Dermis blood vessel endothelial cell (primary cell): ENCODE measurements at places on chromosomes 16 and 17. TPM values are rescaled to one million over a fixed set of nuclear protein-coding genes. Genes with fewer than 3 reads are reported as not detected.

DNA sequence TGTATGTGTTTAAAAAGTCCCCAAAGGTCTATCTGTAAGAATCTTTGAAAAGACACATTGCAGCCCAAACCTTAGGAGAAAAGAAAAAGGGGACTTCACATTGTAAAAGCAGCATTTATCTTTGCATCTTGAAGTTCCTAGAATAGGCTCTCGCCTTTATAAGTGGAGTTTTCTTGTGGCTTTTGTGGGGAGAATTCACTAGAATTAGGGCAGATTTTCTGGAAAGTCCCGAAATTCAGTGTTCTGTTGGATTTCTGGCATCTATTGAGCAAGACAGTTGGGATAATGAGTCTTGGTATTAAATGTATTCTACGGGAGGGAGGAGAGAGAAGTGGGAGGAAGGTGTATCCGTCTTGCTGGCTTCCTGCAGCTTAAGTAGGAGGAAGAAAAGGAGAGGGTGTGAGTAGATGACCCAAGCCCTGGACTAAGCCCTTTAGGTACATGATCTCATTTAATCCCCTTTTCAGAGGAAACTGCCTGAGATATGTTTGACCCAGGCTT is 62.6 kb downstream of the PRKCA start:
- peak; percentile 28 for DNase-seq

GRCh38 chr17:33137426-33137825 is 145.8 kb downstream of the SPACA3 start:
- no peak for DNase-seq

DNA sequence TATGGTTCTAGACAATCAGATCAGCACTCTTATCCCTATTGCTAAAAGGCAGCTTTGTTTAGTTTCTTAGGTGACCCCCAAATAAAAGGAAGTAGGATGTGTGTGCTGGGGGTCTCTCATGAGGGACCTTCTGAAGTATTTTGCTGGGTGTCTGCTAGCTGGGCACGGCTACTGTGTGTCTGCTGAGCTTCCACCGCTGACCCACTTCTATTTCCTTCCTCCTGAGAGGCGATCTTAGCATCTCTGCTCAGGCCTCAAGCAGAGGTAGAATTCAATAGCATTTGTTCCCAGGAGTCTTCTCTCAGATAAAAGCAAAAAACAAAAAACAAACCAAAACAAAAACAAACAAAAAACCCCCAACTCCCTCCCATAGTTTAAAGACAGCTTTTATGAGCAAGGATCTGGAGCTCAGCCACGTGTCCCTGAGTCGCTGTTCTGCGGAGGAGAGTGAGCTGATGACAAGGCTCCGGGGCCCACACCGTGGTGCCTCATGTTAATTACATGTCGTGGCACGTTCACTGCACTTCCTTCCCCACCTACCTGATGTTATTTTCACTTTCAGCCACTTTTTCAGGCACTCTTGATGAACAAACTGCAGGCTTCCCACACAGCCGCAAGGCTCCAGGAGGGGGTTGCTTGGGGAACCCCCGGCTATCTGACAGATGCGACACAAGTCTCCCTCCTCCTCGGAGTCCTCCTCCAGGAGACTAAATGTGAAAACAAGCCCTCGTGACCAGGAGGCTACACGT is 83.5 kb downstream of the MARCHF10 start:
- no peak for DNase-seq

DNA sequence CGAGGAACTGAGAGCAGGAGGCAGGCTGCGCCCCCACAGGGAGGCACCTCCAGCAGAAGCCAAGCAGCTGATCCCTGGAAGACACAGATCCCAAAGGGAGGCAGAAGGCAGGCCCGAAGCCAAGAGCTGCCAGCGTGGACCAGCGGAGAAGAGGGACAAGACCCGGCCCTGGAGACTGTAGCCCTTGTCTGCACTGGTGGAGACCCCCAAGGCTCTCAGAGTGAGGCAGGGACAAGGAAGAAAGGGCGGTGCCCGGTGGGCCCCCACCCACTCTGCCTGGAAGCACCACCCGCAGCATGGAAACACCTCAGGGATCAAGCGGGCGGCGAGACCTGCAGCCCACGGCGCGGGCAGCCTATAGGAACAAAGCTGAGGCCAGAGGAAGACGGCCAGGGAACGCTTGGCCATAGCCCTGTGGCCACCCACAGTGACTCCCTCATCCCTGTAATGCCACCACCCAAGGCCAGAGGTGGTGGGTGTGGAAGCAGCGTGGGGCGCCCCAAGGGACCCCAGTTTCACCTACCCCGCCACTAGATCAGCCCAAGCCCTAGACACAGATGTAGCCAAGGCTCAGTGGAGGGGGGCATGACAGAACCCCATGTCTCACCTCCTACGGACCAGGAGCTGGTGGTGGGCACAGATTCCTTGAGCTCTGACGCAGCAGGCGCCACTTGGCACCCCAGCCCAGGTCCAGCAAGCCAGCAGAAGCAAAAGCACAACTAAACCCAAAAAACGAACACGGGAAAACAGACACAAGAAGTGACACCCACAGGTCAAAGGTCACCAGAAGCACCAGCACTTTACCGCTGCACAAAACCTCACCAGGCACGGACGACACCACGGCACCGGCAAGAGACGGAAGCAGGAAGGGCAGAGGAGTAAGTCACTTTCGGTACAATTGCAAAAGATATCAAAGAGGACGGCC is 2.9 kb upstream of the SIRT7 start:
- no peak for DNase-seq

- peak; percentile 43 for DNase-seq
These were observed 22.5 kb downstream of the DNAI2 start for GRCh38 chr17:74296548-74296936.

GRCh38 chr16:84177741-84178073 is 9.2 kb downstream of the TAF1C start:
- peak; percentile 32 for DNase-seq

The TMEM114 gene
- total RNA-seq = not detected in 2 replicates

GRCh38 chr17:3683054-3683511 is 12.9 kb downstream of the P2RX5 start:
- peak; percentile 61 for DNase-seq

DNA sequence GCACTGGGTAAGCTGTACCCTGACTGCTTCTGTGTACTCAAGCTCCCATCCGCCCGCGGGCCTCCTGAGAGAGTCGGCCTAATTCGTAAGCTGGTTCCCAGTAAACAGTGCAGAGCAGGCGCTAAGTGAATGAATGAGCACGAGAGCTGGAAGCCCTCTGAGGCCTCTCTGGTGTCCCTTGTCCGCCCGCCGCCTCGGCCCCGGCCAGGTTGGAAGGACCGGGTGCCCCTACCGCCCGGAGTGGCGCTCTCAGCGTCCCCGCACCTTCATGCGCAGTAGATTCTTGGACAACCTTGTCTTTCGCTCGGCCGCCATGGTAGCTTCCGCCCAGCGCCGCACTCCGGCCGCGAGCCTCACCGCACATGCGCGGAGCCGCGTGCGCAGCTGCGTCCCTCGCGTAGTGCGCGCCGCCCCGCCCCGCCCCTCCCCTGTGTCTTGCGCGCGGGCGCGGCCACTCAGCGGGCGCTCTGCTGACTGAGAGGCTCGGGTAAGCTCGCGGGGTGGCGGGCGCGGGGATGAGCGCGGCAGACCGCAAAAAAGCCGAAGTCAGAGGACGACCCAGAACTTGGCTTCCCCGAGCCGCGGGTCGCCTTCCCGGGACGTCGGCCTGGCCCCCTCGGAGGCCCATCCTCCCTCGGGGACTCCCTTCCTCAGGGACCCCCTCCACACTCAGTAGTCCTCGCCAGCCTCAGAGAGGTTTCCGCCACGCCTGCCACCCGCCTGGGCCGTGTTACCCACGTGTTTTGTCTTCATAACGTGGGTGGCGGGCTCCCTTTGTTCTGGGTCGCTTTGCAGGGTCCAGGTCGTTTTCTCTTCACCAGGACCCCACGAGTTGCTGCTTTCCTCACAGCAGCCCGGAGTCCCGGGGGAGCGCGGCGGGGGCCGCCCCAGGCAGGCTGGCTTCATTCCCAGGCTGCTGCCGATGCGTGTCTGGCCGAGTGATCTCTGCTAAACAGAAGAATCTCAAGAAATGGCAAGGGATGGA is at the start of gene MPHOSPH6:
Gene MPHOSPH6 (minus strand): TSS at position 364 of the 985 bp plus-strand sequence. CDS start 49 bp downstream, at position 315.
- DNase-seq = peak; percentile 96

The CALCOCO2 gene
- total RNA-seq = 50.2 and 78.3 TPM in 2 replicates

The CDK3 gene
- 0.51 and 2.1 TPM in 2 replicates for total RNA-seq

GRCh38 chr17:72511242-72511641 is 390.4 kb downstream of the SOX9 start:
- no peak for DNase-seq

- no peak for DNase-seq
These were observed 5.2 kb upstream of the LIG3 start for GRCh38 chr17:34974794-34975785.

The ARHGDIG gene
- total RNA-seq = 1.2 TPM in 1 of 2 replicates, not detected in the other

DNA sequence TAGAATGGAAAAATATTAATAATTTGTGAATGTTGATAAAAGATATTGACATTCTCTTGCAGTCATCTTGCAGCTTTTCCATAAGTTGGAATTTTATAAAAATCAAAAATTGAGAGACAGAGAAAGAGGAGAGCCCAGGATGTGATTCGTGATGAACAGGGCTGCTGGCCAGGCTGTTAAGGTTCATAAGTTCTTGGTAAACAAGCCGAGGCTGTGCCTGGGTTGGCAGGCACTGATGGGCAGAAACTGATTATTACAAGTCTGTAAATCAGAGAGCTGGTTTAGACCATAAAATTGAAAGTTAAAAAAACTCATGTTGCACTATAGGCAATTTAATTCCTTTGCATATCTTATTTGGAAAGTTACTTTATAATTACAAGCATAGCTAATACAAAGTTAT is 533.7 kb downstream of the HAPSTR1 start:
- DNase-seq = no peak

DNA sequence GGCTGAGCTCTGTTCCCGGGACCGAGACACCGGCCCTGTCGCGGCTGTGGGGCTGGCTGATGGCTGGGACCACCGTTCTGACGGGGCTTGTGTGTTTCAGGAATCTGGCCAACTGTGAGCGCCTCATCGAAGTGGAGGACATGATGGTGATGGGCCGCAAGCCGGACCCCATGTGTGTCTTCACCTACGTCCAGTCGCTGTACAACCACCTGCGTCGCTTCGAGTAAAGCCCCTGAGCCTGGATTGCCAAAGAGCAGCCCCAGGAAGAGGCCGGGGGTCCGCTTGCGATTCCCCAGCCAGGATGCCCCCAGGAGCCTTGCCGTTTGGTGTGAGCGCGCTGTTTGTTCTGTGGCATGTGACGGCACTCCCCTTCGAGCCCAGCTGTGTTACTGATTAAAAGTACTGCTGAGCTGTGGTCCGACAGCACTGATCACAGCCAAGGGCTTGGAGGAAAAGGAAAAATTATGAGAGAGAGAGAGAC is 23.0 kb downstream of the SMTNL2 start:
- no peak for DNase-seq

The BRIP1 gene
- total RNA-seq = 4.3 and 9.3 TPM in 2 replicates

- DNase-seq = peak; percentile 10
These were observed 94.2 kb downstream of the NTN1 start for GRCh38 chr17:9115214-9116191.

The WSCD1 gene
- 43.6 and 49.4 TPM in 2 replicates for total RNA-seq

DNA sequence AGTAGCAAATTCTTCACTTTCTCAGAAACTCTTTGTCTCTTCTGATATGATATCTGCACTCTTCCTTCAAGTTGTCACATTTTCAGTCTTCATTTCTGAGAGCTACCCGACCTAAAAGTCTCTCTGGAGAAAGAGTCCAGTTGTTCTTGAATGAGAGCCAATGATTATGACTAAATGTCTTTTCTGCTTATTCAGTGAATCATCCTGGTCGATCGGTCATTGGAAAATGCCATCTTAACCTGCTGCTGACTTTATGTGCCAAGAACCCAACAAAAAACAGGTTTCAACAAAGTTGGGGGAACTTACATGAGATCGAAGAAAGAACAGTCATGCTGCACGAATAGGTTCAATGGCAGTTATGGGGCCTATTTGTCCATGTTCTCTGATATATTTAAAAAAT is 15.9 kb downstream of the SOX9 start:
- DNase-seq = no peak

GRCh38 chr16:52437277-52437670 is 109.7 kb downstream of the TOX3 start:
- DNase-seq = no peak

DNA sequence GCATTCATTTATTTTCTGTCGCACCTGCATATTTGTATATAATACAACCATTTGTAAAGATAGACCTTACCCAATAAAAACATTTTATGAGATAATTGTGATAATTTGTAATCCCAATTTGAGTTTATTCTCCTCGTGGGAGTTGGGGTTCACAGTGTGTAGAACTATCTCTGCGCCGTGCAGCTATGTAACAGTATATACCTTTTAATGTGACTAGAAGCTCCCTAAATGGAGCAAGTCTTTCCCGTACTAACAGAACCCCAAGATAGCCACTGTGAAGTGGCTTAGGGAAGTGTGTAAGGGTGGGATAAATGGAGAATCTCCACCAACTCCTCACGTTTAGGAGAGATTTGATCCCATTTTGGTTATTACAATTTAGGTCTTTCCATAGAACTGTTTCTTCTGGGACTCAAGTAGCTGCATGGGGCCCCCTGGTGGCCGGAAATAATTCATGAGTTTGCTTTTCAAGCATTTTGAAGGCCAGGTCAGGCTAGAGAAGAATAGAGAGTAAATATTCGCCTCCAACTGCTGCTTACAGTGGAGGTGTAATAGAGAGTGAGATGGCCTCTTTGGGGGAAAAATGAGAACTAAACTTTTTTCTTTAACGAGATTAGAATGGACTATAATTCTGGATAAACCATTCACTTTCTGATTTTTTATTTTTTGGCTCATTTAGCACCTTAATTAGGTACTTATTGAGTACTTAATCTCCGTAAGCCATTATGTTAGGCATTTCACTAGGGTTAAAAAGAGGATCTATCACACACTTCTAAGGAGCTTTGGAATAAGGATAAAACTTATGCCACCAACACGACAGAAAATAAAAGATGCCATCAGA is 4.5 kb downstream of the TMEM100 start:
- peak; percentile 84 for DNase-seq

DNA sequence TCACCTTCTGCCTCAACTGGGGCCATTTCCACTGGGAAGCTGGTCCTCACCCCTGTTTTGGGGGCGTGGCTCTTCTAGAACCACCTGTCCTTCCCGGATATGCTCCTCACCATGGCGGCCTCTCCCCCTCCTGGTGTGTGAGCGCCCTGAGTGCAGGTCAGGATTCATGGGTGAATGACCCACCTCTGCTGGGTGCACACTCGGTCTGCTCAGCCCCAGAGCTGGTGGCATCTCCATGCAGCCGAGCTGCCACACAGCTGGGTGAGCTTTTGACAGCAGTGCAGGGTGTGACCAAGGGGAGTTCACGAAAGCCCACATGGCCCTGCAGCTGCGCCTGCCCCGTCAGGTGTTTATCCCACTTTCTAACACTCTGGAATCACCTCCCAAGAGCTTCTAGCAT is 27.3 kb downstream of the GRIN2C start:
- no peak for DNase-seq
